ENCODE measurements at places on chromosomes 12 and 14.

- no peak for DNase-seq
Observed at GRCh38 chr14:101918065-101918989, 46.0 kb upstream of the DYNC1H1 start.

DNA sequence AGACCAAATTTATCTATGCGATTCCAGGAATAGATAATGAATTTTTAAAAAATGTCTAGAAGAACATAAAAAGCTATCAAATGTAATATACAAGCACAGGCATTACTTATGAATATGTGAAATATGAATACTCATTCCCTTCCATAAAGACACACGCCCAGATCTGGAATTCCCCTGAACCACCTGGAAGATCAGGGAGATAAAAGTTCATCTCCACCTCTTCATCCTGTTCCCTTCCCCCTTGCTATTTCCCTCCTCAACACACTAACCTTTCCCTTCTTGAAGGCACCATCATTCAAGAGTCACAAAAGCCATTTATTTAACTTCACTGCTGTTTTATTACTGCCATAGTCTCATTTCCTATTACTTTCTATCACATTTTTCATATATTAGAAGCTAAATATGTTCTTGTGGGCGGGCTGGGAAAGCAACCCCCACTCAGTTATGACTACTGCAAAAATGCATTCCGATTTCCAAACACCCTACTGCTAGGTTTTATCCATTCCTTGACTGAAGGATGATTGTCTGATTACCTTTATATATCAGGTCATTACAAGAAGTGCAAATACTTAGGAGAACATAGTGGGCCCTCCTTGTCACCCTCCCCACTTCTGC lies 16.1 kb downstream of the FGD6 start:
- no peak for DNase-seq

GRCh38 chr12:74899031-74899829 lies 310.4 kb downstream of the KCNC2 start:
- DNase-seq = no peak

DNA sequence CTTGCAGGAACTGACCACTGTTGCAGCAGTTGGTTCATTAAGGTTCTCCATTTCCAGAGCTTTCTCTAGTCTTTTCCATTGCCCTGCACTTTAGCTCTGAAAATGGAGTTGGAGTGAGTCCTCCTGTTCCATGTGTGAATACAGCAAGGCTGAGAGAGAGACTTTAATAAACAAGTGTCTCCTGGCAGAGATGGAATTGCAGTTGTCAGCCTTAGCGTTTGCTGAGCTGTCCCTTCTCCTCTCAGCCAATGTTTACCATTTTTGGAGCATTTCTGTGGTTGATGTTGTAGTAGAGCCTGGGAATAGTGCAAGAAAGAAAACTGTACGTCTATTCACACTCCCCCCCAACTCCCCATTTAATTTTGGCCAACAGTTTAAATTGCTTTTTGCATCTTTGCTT lies 7.5 kb upstream of the MANSC4 start:
- DNase-seq = no peak

GRCh38 chr14:104705340-104706047 lies 16.1 kb downstream of the INF2 start:
- no peak for DNase-seq

DNA sequence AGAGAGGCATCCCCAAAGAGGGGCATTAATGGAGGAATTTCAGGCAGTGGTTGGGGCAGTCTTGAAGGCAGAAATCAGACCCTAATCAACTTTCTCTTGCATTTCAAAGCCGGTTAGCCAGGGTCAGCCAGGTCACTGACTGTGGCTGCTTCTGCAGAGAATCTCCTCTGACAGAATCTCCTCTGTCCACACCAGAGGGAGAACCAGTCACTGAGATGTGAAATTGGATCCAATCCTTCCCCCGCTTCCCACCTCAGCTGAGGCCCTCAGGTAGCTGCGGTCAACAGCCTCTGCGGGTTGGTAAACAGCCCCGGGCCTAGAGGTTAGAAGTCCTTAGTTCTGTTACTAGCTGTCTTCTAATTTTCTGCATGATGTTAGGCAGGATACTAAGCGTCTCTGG lies 39.8 kb upstream of the NUAK1 start:
- no peak for DNase-seq

- no peak for DNase-seq
Observed at GRCh38 chr12:50175716-50176026, 8.5 kb upstream of the CERS5 start.

DNA sequence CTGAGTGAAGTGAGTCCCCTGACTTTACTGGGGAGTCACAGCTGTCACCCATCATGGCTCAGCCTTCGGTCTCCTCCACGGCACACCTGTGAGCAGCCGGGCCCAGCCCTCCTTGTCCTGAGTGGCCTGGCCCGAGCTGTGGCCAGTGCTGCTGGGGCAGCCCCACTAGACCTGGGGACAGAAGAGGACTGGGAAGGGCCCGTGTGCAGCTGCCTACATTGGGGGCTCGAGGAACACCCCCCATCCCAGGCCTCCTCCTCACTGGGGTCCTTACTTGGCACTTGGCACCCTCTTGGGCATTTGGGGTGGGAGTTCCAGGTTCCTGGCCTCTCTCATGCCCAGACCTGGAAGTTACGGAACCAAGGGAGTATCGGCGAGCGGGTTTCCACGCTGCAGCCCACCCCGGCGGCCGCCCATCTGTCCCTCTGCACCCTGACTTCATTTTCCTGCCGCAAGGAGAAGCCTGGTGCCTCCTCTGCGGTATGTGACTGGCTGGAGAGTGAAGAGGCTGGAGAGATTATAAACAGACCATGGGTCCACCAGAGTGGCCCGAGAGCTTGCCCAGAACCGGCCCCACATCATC lies 179.7 kb downstream of the KIF26A start:
- DNase-seq = no peak

- DNase-seq = no peak
Observed at GRCh38 chr12:32586390-32586789, 92.7 kb upstream of the DNM1L start.

DNA sequence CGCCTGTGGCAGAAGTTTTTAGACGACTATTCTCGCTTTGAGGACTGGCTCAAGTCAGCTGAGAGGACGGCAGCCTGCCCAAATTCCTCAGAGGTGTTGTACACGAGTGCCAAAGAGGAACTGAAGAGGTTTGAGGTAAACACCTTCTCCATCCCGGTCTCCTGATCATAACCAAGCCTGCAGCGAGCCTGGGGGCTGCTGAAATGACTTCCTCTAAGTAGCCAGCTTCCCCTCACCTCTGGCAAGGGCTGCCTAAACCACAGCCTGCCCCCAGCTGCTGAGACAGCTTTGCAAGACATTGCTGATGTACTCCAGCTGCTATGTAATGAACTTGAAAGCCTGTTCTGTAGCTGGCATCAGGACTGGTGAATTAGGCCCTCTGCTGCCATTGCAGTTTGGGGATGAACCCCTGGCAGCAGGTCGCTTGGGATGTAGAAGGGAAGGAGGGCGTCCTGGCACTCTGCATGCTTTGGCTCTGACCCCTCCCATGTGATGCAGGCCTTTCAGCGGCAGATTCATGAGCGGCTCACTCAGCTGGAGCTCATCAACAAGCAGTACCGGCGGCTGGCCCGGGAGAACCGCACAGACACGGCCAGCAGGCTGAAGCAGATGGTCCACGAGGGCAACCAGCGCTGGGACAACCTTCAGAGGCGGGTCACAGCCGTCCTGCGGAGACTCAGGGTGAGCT lies 84.6 kb downstream of the ESR2 start:
- DNase-seq = no peak

- DNase-seq = no peak
Observed at GRCh38 chr14:89228921-89229639, 188.0 kb downstream of the FOXN3 start.

DNA sequence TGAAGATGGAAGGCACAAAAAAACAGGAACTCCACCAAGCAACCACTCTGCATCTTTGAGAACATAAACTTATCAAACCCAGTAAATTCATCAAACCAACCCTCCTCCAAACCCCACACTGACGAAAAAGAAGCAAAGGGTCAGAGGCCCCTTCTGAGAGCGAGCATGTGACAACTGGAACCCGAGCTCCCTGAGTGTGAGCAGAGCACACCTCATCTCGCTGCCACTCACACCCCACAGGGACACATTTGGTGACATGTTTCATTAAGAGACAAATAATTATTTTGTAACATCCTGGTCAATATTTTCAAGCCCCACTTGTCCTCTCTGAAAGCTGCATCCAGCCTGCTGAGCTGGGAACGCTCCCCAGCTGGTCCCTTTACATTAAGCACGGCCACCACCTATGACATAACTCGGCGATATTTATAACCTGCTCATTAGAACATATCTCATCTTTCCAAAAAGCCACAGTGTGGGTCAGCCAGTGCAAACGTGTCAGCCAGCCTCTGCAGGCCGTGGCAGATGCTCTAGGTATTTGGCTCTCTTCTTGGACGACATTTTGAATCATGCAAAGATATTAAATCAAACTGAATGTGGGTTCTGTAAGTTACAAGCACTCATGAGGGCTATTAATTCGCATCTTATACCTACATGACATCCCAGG lies 120.1 kb downstream of the TTC7B start:
- no peak for DNase-seq

DNA sequence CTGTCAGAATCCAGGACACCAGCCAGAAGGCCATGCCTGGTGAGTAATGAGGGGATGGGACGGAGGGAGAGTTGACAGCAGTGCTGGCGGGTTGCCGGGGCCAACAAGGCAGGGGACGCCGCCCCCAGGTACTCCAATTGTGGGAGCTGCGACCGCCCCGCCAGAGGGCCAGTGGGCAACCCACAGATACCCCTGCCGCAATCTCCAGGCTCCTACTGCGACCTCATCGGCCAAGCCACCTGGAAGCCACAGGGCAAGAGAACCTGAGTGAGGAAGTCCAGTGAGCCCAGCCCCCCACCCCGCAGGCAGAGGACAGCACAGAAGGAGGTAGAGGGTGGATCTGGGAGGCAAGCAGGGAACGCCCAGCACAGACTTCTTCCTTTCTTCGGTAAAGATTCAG lies 103.0 kb downstream of the RIMBP2 start:
- no peak for DNase-seq

GRCh38 chr12:78118036-78118435 lies 287.3 kb downstream of the NAV3 start:
- DNase-seq = no peak

DNA sequence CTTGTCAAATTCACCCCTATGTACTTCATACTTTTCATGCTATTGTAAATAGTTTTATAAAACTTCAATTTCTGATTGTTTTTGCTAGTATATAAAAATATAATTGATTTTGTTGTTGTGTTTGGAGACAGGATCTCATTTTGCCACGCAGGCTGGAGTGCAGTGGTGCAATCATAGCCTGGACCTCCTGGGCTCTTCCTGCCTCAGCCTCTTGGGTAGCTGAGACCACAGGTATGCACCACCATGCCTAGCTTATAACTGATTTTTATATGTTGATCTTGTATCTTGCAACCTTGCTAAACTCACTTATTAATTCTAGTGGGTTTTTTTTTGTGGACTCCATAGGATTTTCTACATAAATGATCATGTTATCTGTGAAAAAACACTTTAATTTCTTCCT lies 23.5 kb downstream of the ATP5MC2 start:
- no peak for DNase-seq

GRCh38 chr12:100265732-100266584 lies 921 bp downstream of the DEPDC4 start:
- DNase-seq = no peak

GRCh38 chr12:66776974-66777373 lies 98.1 kb upstream of the GRIP1 start:
- no peak for DNase-seq

DNA sequence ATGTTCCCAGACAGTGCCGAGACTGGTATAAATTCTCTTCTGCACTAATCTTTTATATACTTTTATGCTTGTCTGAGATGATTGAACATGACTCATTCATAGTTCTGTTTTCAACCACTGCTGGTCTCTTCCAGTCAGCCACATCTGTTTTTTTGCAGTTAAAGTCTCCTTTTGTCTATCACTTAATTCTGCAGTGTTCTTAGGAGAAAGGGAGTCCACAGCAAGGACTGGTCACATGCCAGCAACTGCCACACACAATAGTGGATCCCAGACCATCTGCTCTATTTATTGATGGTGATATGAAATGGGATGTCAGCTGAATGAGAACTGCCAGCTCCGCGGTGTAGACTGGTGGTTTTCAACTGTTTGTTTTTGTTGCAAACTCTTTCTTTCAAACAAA lies 379.8 kb downstream of the MED13L start:
- no peak for DNase-seq

DNA sequence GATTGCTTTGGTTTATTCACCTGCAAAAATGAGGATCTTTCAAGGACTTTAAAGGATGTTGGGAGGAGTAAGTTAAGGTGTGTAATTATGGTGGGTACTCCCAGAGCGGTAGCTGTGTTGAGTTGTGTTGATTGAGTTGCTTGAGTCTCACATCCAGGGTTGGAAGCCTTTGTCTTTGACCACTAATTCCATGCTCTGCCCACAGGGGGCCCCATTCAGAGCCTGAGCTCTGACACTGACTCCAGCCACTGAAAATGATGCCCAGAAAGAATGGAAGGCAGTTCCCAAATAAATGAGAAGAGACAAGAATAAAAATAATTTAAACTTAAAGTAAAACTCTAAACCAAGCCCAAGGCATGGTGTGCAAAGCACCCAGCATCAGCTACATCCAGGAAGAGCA lies 237.4 kb upstream of the PWP1 start:
- no peak for DNase-seq

DNA sequence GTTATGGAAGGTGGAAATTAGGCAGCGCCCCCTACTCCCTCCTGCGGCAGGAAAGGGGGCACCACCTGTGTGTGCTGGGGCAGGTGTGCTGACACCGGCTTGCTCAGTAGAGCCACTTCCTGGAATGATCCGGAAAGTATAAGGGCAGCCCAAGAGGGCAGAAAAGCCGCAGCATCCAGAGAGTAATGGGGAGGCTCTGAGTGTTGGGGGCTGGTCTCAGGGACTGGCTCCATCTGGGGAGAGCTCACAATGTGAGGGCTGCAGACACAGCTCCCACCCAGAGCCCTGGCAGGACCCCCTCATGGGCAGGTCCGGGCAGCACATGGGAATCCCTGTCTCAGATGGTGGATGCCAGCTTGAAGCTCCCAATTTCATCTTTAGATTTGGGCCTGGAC lies 187.6 kb upstream of the C14orf180 start:
- no peak for DNase-seq

DNA sequence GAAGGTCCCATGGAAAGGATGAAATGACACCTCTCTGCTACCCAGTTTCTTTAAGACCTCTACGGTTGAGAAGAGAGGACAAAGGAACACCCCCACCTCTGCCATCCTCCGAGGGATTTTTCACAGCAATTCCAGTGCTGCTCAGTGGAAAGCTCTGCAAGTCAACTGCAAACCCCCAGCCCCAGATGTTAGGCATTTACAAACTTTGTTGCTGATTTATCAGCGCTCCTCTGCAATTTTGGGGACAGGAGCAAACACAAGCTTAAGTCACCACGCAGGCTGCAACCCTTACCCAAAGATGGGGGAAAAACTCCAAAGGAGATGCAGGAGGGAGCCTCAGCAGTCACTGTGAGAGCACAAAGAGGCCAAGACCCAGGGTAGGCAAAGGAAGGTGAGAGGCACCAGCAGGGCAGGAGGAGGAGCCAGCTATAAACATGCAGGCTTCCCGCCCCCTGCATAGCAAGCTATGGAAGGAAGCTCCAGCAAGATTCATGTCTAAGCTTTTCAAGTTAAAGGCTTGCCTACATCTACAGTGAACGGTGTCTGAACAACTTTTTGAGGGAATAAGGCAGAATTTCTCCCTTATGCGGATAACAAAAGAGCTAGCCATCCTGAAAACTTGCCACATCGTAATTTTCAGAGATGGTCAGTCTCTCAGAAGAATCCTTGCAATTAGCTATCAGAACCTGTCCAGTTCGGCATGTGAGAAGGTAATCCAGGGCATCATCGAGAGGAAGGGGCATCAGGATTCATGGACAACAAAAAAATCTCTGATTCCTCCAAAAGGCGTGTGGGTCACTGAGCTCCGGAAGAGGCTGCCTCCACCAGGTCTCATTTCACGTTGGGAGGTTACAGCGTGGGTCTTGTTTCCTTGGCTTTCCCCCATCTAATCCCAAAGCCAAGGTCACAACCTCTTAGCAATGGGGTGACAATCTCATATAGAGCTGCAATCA lies 3.9 kb downstream of the CTDSP2 start:
- DNase-seq = no peak
